ENCODE measurements at places on chromosomes 16 and 17.

DNA sequence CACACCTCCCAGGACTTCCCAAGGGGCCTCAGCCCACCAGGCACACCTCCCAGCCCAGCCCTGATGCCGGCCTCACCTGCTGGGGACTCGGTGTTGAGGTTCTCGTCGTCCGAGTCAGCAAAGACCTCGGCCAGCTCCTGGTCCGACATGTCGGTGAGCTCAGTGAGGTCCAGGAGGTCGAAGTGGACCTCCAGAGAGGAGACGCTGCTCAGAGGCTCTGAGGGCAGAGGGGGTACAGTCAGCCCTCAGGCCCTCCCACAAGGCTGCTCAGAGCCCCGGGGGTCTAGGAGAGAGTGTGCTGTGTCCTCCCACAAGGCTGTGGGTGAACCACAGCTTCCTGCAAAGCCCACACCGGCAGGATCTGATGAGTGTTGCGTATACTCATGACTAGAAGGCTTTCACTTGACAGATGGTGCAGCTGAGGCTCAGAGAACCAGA, 10.5 kb downstream of the DBNDD1 start:
- DNase-seq: no peak

DNA sequence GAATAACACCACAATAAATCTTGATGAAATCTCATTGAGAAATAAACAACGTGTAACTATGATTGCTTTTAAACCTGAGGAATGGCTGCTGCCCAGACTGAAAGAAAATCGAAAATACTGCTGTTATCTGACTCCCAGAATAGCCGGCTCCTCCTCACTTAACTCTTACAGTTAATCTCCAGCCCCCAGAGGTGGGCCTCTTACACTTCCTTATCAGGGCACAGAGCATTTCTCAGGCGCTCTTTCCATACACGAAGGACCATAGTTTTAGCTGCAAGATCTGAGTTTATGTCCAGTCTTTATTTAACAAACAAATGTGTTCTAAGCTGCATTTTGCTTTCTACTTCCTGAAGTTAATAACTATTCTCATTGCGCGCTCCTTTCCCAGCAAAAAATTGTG, 206.9 kb downstream of the MAP2K4 start:
- no peak for DNase-seq

DNA sequence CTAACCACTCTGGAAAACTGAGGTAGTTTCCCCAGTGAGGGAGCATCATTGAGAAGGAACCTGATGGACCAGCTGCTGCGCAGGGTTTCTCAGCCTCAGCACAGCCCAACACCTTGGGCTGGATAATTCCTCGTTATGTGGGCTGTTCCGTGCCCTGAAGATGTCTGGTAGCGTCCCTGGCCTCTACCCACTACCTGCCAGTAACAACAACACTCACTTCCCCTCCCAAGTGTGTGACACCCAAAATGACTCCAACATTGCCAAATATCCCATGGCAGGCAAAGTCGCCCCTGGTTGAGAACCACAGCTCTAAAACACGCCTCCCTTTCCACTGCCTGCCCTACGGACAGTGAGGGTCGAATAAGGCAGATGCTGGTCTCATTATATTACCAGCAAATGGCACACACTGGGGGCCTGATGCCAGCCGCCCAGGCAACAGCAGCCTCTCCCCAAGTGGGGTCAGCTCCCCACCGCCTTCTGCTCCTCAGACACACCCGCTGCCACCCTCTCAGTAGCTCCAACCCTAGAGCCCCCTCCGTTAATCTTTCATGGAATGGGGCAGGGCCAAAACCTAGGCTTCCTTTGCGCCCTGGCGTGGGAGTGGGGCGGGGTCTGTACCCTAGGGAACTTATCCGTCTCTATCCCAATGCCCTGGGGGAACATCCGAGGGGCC, 1.0 kb downstream of the RHBDF2 start:
- no peak for DNase-seq

DNA sequence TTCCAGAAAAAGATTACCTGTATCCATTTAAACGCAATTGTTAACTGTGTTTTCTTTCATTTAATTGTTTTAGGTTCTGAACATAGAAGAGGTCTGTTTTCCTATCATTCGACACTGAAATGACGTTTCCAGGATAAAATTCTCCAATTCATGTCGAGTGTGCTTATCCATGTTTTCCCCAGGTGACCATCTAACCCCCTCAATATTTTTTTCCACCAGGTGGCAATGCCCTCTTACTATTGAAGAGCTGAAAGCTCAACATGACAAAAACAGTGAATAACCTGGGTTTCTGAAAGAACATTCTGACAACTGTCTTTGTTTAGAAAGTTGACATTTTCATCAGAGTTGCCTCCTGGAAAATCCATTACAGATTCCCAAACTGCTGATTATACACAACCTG, 948.7 kb downstream of the KCNJ2 start:
- no peak for DNase-seq

GRCh38 chr17:57587193-57587969, 157.7 kb downstream of the CCDC182 start:
- DNase-seq: no peak

DNA sequence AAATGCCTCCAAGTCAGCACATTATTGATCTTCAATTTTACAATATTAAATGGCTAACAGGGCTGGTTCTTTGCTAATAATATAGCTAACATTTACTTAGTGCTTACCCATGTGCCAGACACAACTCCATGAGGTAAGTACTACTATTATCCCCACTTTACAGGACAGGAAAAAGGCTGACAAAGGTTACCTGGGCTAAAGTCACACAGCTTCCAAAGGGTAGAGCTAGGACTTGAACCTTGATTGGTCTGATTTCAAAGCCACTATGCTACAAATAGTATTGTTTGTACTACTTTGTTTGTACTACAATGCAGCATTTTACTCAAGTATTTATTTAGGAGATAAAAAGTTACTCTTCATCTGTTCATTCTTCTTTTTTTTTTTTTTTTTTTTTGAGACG, 31.9 kb downstream of the BRD7 start:
- DNase-seq: no peak

DNA sequence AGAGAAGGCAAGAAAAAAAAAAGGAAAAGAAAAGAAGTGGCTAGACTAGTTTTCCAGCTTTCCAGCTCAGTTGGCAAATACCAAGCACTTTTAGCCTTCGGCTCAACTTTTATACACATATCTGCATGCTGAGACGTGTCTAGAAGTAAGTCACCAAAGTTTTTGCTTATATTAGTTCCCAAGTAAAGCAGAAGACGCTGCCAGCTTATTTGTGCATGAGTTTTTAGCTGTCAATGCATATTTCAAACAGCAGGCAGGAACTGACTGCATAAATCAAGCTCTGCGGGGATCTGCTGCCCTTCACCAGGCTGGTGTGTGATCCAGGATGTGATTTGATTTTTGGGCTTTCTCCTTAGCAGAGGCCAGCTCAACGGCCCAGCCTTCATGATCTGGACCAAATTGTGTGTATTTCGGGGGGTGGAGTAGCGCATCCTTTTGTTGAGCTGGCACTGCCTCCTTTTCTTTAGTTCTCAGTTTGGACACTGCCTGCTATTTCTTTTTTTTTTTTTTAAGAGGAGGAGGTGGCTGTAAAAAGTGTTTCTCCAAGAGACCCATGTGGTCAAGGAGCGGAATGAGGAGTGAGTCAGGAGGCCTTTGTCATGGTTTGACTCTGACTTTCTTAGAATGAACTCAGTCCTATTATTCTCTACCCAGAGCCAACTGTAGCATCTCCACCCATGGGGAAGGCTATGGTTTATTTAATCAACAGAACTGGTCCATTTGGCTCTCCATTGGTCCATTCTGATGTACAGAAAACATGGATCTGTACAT, 162.6 kb upstream of the XYLT1 start:
- no peak for DNase-seq

DNA sequence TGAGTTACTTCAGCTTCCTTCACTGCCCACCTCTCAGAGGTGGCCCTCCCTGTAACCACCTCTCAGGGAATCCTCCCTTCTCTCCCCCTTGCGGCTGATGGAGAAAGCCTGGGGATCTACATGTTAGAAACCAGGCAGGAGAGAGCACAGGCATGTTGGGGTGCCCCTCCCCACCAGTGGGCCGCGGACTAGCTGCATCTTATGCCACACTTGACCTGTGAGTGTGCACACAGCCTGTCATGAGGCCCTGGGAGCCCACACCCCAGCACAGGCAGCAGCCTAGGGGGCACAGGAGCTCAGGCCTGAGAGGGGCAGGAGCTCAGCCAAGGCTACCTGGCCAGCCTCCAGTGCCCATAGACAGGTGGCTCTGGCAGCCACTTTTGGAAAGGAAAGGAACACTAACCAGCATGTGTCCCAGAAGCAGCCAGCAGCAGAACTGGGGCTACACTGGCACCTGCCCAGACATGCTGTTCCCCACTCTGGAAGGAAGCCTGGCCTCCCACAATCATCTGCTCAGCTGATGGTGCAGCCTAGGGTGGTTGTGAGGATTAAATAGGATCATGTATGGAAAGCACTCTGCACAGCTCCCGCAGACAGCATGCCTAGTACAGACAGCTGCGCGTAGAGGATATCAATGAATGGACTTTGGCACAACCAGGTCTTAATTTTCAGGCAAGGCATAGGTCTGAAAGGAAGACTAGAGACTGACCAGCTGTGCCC, 60.5 kb downstream of the TMEM132E start:
- no peak for DNase-seq

Data from glutamatergic neuron (in vitro differentiated cells).